ENCODE measurements at places on chromosomes 2 and 18.

DNA sequence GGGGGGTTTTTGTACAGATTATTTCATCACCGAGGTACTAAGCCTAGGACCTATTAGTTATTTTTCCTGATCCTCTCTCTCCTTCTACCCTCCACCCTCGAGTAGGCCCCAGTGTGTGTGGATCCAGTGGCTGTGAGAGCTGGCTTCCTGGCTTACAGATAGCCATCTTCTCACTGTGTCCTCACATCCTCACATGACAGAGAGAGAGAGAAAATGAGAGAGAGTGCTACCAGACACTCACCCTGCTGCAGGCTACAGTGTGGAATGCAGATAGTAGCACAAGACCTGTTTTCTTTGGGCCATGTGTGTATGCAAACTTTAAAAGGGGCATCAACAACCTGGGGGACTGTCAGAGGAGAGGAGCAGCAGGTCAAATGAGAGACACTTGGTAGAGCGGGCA, 9.5 kb downstream of the KCNK3 start:
- DNase-seq: no peak
- no peak overlapping the region for H3K4me3 ChIP-seq
- H3K27ac ChIP-seq: no peak overlapping the region

- no peaks in the 10 kb centered on the region for H3K27me3 ChIP-seq
- no peak overlapping the region for H3K27ac ChIP-seq
- H3K36me3 ChIP-seq: no peaks in the 10 kb centered on the region
- no peak for DNase-seq
Measured at GRCh38 chr2:61439241-61440002, 31.5 kb downstream of the USP34 start.

DNA sequence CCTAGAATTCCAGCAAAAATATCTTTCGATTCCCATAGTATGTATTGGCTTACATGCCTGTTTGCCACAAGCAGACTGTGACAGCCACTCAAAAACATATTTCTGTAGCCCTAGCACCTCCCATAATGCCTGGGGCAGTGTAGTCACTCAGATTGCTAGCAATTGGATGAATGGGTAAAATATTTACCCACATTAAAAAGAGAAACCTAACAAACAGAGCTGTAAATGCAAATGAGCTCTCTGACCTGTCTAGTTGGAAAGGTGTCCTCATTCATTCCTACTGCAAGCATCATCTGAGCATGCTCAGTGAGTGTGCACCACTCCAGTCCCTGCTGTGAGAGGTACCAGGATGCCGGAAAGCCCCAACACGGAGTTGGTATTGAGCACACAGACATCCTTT, 234.0 kb upstream of the RAB12 start:
- no peak overlapping the region for H3K27ac ChIP-seq
- H3K27me3 ChIP-seq: peaks cover 5% of the 10 kb centered on the region

DNA sequence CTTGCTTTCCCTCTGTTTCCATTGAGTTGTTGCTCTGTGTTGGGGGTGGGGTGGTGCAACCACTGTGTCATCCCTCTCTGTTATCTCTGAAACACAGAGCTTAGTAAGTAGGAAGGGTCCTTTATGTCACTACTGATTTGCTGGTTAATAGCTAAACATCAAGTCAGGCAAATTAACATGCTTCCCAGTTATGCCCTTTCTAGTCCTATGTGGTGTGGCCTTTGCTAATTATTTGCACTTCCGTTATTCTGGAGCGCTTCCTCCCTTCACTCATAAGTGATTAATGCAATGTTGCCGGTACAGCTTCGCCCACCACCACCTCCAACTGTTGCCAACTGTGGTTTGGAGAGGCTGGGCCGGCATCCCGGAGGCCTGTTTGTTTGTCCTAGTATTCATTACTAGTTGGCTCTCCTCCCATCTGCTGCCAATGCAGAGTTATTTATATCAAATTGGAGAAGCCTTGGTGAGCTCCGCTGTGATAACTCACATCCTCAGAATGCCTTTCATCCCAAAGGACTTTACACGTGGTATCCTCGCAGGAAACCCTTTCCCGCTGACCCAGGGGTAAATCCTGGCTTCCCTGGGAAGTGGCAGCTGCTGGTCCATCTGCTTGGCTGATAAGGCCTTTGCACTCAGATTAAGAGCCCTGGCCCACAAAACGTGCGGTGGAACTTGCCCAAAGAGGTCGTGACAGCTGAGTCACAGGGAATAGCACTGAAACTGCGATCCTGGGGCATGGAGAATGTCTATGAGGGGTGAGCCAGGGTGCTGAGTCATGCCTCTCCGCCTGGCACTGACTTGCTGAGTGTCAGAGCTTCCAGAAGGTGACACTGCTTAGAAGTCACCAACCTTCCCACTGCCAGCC, 72.0 kb upstream of the ZCCHC2 start:
- H3K4me1 ChIP-seq: peaks cover 14% of the 10 kb centered on the region
- H3K36me3 ChIP-seq: no peaks in the 10 kb centered on the region
- H3K4me3 ChIP-seq: no peak overlapping the region
- no peaks in the 10 kb centered on the region for H3K27me3 ChIP-seq

Data from Panc1 (cell line).